HS-5 (cell line): ENCODE measurements at places on chromosomes 3 and 15.

DNA sequence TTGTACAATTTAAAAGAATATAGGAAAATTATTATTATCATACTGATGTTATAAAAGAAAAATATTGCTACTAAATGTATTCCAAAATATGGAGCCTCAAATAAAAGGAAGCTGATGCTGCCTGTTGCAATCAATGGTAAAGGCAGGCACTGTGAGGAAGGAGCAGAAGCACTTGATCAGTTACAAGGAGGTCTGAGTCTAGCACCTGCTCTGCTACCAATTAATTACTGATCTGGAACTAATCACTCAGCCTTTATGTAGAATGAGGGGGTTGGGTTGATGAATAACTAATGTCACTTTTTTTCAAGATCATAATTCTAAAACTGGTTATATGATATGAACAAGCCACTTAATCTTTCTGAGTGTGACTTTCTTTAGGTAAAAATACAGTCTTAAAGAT, 5.5 kb downstream of the ADGRG7 start:
- no peak for DNase-seq

DNA sequence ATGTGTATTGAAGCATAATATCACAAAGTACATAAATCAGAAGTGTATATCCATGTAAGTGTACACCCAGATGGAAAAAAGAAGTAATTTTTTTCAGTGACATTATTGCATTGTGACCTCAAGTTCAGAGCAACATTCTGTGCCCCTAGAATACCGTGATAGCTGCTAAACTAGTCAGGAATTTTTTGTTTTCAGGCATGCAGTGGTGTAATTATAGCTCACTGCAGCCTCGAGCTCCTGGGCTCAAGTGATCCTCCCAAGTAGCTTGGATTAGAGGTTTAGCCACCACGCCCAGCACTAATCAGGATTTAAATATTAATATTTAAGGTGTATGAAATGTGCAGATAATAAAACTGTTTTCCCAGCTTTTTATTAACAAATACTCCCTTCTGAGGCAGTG, 25.5 kb downstream of the SEC62 start:
- DNase-seq = no peak

DNA sequence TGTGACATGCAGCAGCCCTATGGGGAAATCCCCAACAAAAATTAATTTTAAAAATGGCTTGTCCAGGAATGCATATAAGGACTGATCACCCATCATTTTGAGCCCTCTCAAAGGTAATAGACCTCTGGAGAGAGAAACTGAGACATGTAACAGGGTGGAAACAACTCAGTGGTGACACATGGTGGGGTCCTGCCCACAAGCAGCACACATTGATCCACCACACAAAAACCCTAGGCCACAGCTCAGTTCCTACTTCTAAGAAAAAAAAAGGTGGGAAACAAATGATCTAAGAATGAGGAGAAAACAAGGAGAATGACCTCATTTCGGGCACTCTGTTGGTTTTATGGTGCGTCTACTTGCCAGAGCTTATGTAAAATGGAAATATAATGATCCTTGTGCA, 1.9 kb upstream of the SLC41A3 start:
- DNase-seq = no peak

DNA sequence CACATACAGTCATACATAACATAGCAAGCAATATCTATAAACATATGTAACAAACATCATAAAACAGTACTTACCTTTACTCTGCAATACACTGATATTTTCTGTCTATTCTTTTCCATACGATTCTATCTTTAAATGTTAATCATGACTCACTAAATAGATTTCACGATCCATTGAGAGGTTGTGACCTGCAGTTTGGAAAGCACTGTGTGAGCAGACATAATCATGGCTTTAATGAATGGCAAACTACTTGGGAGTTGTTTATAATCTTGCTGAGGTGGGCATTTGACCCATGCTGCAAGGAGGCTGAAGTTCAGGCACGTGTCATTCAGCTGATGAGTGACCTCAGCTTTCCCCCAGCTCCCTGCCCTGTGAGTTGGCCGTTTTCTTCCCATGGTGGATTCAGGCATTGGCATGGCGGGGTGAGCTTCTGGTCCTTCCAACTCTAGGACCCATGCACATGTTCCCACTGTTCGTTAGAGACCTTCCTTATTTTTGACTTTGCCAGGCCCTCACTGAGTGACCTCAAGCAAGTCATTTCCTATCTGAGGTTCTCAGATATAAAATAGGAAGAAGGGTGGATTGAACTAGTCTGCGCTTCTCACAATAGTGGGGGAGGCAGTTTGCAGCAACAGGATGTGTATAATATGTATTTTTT, 41.7 kb downstream of the PAQR5 start:
- DNase-seq = no peak
